Mammary epithelial cell (primary cell): ENCODE measurements at places on chromosomes 7 and 10.
A peak's percentile ranks its signal among the peaks of the same experiment; 100 is the strongest.

DNA sequence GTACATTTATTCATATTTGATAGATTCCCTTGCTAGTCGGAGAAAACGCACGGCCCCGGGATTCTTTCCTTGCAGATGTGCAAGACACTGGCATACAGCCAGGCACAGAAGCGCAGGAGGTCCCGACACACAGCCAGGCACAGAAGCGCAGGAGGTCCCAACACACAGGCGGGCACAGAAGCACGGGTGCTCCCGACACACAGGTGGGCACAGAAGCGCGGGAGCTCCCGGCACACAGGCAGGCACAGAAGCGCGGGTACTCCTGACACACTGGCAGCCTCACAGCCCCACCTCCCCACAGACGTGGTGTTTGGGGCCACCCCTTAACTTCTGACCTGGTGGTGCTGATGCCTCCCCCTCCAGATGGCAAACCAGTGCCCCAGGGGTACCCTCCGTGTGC, 237.3 kb downstream of the ZMYND11 start:
- DNase-seq = no peak

DNA sequence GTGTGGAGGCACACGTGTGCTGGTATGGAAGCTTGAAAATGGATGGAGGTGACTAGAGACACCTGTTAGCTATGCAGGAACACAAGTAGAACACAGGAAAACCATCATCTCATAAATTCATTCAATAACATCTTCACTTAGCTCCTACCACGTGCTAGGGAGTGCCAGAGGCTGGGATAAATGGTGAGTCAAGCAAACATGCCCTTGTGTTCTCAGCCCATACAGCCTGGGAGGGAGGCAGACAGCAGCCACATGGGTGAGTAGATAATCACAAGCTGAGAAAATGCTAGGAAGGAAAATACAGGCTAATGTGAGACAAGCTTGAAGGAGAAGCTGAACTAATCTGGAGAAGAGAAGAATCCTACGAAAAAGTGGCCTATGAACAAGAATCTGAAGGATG, 468.0 kb upstream of the ZMIZ1 start:
- peak; percentile 23 for DNase-seq

DNA sequence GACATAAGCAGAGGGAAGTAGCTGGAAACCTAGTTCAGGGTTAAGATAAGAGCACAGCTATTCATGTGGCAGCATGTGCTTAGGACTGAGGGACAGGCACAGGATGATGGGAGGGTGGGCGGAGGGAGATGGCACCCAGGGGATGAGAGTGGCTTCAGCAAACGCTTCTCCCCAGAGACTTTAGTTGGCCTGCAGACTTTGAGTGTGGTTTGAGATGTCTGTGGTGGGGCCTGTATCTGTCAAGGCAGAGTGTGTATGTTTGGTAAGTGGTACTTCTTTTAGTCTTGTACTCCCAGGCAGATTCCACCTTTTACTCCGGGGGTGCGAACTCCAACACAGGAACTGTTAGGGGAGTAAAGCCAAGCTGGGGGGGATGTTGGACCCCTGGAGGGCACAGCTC, 88.9 kb downstream of the WDFY4 start:
- DNase-seq = no peak

DNA sequence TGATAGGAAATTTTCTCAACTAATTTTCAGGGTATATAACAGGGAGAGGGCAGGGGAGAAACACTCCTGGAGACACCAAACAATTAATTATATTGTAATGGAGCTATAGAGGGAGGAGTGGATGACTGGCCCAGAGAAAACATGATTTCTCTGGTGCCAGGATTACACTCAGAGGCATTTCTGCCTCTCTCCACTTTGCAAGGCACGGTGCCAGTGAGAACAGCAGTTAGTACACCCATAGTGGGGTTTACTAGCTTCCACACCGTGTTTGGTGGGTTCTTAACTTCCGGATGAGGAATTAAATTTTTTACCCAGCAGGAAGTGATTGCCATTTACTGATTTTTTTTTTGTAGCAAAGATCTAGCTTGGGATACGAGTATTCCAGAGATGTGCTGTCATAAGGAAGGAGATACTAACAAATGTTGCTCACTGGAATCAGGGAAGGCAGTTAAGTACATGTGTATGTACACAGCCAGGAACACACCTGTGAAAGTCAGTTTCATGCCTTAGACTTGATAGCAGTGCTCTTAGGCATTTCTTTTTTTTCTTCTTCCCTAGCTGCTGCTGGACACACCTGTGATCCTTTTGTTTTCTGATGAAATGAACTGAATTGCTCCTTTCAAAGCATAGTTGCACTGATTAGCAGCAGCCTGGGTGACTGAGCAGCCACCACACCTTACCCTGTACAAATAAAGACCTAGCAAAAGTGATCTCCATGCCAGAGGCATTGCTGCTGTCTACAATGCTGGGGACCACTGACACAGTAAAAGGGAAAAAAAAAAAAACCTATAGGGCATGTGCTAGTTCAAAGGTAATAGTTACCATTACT, 58.1 kb downstream of the POLL start:
- no peak for DNase-seq

DNA sequence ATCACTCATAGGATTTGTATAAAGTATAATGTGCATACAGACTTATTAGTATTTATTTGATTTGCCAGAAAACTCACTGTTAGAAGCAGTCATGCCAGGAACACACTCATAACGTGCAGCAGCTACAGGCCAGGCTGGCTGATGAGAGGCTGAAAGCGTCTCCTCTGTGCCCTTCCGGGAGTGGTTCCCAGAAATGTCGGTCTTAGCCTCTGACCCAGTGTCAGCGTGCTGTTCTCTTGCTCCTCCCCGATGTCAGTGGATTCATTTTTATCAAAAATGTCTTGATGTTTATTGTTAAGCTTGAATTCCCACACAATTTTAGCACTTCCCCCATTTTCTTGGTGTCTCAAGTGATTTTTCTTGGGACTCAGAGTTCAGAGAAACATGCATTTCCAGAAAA, 33.3 kb upstream of the GARS1 start:
- DNase-seq = no peak

GRCh38 chr7:33517191-33517590, 387.8 kb downstream of the BBS9 start:
- DNase-seq = no peak

DNA sequence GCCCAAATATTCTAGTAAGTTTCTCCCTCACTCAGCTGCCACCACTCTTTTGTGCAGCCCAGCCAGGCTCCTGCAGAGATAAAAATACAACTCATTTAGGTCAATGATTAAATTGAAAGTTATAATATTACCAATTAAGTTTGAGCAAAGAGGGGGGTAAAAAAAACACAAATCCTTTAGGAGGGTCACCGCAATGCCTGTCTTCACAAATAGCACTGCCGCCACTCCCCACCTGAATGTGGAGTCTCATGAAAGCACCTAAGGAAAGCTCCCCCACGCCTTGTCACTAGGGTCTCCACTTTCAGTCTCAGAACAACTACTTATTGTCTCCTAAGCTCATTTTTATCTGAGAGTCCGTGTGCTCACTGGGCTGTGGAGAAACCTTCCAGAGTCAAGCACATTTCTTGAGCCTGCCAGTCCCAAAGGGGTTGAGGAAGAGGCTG, 148.7 kb downstream of the FGFR2 start:
- DNase-seq = no peak

GRCh38 chr7:50330254-50330653, 25.7 kb downstream of the IKZF1 start:
- DNase-seq = no peak

GRCh38 chr7:30430777-30431176, 47.8 kb downstream of the NOD1 start:
- no peak for DNase-seq

- peak; percentile 71 for DNase-seq
These were observed 26.1 kb downstream of the FAM53B start for GRCh38 chr10:124717911-124718741.

- DNase-seq = no peak
These were observed 14.8 kb downstream of the C7orf33 start for GRCh38 chr7:148605350-148605749.

DNA sequence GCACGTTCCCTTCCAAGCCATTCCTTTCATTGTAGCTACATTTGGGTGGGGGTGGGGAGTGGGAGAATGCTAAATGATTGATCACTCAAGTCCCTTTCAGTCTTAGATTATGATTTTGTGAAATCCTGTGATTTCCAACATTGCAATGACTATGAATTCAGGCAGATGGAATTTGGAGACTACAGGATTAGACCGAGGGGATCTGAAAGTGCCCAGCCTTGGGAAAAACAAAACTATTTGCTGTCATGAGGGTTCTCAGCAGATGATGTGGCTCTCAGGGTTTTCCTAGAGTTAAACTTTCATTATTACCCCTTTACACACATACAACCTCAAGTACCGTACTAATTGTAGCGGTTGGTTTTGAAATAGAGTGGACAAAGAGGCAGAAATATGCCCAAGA, 4.7 kb downstream of the MACROH2A2 start:
- no peak for DNase-seq

GRCh38 chr7:158812684-158813083, 16.6 kb downstream of the ESYT2 start:
- DNase-seq = no peak

DNA sequence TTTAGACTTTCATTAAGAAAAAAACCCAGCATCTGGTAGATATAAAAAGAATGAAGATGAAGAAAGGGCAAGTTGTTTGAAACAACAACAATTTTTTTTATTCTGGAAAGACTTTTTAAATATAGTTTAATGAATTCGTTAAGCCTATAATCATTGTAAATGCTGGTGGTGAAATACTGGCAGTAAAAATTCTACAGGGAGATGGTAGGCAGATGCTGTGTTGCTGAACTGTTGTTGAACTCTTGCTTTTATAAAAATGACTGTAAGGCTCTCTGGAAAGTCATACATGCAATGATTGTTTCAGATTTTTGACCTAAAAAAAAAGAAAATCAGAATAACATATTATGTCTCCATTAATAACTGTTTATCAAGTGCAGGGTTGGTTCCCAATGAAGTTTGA, 39.0 kb downstream of the SCIN start:
- DNase-seq = no peak

- DNase-seq = no peak
These were observed 5.2 kb downstream of the DLG5 start for GRCh38 chr10:77921395-77921794.

DNA sequence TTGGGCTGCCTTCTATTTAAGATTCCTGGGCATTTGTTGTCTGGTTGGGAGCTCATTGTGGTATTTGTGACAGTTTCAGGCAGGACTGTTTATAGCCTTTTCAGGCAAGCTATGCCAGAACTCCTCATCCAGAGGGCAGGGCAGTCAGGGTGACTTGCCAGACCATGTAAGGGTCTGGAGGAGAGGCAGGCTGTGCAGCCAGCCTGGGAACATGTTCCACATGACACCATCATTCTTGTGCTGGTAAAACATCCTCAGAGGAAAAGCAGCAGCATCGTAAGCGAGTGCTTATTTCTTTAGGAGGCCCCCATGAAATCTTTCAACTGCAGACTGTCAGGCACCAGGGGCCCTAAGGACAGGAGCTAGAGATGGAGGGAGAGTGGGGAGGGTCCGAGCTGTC, 44.0 kb upstream of the SORBS1 start:
- no peak for DNase-seq

GRCh38 chr10:116926426-116926825, 77.1 kb downstream of the ENO4 start:
- no peak for DNase-seq

DNA sequence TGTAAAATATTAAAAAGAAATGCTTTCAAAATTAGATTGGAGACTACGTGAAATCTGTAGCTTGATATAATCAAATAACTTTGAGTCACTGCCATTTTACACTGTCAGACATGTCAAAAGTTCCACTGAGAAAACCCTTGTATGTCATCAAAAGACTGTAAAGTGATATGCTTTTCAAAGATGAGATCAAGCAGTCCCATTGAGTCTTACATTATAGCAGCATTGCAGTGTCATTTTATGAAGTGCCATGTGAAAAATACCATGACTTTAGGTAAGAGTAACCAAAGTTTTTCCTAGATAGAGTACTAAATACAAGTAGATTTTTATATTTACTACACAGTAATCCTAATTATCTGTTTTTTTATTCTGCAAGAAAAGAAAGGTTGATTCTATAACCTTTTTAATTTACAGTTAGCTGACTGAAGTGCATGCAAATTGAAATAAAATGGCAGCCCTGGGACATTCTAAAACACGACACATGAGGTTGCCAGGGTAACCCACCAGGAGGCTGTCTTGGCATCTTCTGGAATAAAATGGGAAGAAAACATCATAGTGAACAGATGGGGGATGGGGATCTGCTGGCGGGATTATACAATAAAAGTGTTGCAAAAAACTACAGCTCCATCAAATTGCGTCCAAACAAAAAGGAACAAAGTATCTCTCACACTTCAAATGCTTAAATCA, 91.3 kb upstream of the TMEM106B start:
- DNase-seq = no peak

- DNase-seq = no peak
These were observed 2.3 kb downstream of the CCDC136 start for GRCh38 chr7:128794020-128794419.

GRCh38 chr7:35253710-35254495, at the start of gene TBX20:
TBX20 (minus strand) TSS chr7:35254100; CDS start chr7:35253620, 480 bp downstream.
- no peak for DNase-seq

DNA sequence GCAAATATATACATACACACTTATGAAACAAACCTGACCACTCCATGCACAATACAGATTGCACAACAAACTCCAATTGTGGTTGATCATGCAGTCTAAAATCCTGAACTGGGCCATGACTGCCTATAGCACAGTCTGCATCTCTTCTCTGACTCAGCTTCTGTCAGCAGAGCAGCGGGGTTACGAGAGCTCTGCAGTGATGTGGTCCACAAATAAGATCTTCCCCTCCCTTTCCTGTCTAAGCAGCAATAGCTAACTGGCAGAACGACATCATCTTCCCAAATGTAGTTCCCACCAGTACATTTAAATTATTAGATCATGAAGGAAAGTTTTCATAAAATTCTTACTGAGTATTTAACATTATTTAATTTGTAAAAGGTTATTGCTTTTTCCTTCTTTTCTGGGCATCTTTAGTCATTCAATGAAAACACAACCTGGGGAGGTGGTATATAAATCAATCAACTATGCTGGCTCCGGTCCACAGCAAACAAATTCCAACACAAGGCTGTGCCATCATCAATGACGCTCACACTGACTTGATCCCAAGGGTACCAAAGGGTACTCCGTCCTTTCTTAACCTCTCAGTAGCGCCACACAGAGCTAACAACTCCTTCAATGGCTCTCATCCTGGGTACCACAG, 17.1 kb downstream of the ARHGAP21 start:
- peak; percentile 94 for DNase-seq

DNA sequence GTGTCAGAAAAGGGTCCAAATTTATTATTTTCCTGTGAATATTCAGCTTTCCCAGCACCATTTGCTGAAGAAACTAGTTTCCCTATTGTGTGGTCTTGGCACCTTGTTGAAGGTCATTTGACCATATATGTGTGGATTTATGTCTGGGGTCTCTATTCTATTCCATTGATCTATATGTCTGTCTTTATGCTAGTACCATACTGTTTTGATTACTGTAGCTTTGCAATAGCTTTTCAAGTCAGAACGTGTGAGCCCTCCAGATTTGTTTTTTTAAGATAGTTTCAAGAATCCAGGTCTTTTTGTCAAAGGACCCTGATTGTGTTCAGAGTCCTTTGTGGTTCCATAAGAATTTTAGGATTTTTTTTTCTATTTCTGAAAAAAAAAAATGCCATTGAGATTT, 79.0 kb upstream of the WAC start:
- no peak for DNase-seq

- peak; percentile 90 for DNase-seq
These were observed 188.9 kb downstream of the SKIDA1 start for GRCh38 chr10:21336476-21337170.
